Non-pigmented ciliary epithelial cell (primary cell): ENCODE measurements at places on chromosomes 2 and 18.

DNA sequence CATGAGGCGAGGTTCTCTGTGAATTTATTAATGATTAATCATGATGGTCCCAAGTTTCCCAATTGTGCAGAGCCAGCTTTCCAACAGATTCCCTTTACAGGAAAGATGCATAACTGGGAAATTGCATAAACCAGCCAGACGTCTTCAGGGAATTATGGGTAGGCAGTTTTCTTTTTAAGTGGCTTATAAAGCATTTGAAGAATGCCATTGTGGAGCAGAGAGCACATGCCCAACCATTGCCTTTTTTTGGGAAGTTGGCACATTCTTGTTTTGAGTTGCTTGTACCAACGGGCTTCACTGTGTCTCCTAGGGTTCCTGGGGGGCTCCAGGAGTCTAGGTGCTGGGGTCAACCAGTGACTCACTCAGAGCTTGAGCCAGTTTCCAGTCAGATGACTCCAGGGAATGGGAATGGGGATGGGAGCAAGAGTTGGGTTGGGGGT, 231.7 kb upstream of the FOSL2 start:
- no peak for DNase-seq

GRCh38 chr2:102130647-102130991, 11.9 kb upstream of the IL1R1 start:
- no peak for DNase-seq

DNA sequence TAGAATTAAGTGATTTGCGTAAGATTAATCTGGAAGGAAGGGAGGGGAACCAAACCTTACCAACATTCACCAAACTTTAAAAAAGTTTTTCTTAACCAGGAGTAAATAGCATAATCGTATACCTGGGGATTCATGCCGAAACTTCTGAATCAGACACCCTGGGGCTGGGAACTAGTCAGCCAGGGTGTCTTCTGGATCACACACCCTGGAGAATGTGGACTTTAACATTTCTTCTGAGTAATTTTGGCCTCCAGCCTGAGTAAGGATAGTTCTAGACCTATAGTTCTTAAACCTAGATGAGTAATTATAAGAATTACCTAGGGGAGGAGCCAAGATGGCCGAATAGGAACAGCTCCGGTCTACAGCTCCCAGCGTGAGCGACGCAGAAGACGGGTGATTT, 44.1 kb upstream of the MEIS1 start:
- DNase-seq, result no peak

DNA sequence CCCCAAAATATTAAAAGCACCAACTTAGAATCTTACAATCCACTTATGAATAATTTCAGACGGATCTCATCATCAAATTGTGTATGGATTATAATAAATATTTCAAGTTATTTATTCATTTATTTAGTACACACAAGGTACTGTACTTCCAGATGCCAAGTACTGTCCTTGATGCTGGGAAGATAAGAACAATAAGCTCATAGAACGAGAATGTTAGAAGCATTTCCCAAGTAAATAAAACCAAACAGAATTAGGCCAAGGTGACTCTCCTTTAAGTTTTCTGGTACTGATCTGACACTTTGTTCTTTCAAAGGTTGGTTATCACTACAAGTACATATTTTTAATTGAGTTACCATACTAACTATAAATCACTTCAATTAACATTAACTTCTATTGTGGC, 416.1 kb upstream of the ETAA1 start:
- DNase-seq, result no peak

GRCh38 chr2:8021921-8022320, 659.9 kb upstream of the ID2 start:
- DNase-seq, result no peak

- DNase-seq, result no peak
Measured at GRCh38 chr2:180508458-180508857, 471.9 kb upstream of the UBE2E3 start.

- no peak for DNase-seq
Measured at GRCh38 chr2:62423883-62424458, 82.0 kb downstream of the TMEM17 start.

DNA sequence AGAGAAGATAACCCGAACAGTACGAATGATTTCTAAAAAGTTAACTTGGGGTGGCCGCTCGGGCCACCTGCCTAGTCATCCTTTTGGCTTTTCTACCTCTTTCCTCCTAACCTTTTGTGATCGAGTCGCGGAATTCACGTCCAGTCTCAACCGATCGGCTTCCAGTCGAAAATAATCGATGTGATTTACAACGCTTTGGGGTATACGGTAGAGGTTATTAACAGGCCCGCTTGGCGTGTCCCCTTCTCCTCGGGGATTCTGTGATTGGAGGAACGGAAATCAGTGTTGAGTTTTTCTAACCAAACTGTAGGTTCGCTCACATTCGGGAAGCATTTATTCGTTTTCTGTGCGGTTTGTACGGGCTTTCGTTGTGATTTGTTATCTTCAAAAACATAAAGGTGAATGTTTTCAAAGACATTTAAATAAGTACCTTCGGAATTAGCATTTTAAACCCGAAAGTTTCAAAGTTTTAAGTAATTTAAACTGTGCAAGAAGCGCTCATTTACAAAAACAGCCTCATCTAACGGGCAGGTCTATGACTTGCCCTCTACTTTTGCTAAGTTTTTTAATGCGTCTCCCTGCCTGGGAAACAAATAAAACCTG, 588 bp upstream of the FOXI3 start:
- DNase-seq, result no peak

- DNase-seq, result no peak
Measured at GRCh38 chr2:7044253-7045250, 127.3 kb downstream of the RNF144A start.

DNA sequence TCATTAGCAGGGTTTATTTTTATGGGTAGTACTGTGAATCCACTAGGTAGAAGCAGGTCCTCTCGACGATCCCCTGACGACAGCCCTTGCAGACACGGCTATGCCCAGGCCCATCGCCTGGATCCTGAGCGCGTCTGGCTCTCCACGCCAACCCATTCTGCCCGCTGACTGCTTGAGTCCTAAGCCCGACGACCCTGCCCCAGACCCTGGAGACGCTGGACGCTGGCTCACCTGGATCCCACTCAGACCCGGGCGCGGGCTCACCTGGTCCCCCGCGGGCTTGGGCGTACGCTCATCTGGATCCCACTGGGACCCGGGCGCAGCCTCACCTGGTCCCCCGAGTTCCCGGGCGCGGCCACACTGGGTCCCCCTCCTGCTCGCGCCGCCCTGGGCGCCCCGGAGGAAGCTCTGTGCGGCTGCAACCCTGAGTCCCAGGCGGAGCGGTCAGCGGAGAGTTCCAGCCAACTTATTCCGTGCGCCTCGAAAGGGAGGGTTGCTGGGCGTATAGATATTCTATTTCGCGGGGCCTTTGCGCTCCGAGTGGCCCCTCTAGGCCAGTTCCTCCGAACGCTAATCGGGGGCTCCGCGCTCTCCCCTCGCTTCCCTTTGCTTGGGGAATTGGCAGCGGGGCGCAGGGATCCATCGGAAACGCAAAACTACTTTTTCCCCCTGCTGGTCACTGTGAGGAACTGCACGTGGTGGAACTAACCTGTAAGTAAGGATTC, 22.4 kb upstream of the RMP24 start:
- DNase-seq, result no peak

GRCh38 chr2:27263287-27264252, 723 bp upstream of the SLC30A3 start:
- DNase-seq, result no peak

- no peak for DNase-seq
Measured at GRCh38 chr2:15744820-15745219, 153.2 kb downstream of the DDX1 start.

- no peak for DNase-seq
Measured at GRCh38 chr18:57965246-57965645, 78.8 kb upstream of the NEDD4L start.

DNA sequence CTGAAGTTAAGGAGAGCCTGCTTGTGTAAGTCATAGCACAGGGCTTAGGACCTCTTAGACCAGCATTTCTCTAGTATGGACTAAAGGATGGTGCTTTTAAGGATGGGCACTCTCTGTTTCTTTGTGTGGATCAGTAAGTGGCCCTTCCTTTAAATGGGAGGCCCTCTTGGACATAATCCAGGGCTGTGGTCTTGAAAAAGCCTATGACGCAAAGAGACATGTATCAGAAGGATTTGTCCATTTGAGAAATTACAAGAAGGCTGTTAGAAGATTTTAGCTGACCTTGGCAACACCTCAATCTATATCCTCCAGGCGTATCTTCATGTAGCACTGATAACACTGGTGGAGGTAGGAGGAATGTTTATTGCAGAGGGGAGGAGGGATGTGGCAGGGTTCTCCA, 79.2 kb downstream of the PRPF40A start:
- no peak for DNase-seq

DNA sequence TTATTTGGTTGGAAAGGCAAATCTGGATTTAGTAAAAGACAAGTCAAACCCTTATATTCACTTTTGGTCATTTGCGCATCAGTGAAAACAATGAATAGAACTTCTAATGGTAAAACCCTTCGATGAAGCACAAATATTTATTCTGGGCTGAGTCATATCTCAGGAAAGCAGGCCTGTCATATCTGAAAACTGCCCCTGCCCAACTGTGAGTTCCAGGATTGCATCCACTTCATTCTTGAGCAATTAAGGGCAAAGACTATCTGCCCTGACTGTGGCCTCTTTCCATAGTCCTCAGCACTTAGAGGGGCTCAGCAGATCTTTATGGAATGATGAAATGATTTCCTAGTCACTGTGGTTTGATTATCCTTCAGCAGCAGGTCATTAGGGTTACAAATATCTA, 795.2 kb upstream of the ID2 start:
- DNase-seq, result no peak

DNA sequence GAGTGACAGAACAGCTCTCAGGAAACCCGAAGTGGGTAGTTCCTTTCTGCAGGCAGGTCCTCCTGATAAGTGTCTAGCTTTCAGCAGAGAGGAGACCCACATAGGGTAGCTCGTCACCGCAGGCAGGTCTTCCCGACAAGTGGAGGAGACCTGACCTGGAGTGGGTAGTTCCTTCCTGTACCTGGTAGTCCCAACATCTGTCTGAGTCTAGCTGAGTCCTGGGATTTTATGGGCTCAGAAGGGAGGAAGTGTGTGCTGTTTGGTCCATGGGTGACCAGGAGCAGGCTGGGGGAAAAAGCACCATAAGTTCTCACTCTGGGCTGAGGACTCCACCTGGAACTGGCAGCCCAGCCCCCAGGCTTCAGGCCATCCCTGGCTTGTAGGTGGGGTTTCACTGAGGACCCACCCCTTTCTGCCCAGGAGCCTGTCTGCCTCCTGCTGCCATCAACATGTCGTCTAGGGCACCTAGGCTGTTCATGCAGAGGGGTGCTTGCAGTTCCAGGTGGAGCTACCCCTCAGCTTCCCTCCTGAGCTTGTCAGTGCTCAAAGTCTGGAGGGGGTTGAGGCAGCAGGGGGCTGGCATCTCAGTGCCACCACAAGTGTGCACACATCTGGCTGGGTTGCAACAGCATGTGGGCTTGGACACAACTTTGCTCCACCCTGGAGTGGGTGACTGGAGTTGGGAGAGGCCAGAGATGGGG, 9.4 kb downstream of the DYSF start:
- no peak for DNase-seq

- no peak for DNase-seq
Measured at GRCh38 chr2:143550500-143550899, 421.3 kb downstream of the ARHGAP15 start.

- peak; percentile 65 for DNase-seq
Measured at GRCh38 chr2:66481100-66481549, 46.2 kb downstream of the MEIS1 start.

DNA sequence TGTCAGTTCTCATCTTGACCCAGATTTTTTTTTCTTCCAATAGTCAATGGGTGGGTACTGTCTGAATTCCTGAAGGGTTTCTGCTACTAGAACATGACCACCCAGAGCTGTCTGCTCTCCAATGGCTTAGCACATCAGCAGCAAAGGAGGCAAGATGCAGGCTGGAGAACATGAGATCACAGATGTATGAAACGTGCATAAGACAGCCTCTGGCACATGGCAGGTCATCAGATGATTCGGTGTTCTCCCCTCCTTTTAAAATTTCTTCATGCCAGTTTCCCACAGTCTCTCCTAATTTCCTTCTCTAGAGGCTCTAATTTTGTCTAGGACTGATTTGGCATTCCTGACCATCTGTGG, 359.3 kb upstream of the TNP1 start:
- no peak for DNase-seq

DNA sequence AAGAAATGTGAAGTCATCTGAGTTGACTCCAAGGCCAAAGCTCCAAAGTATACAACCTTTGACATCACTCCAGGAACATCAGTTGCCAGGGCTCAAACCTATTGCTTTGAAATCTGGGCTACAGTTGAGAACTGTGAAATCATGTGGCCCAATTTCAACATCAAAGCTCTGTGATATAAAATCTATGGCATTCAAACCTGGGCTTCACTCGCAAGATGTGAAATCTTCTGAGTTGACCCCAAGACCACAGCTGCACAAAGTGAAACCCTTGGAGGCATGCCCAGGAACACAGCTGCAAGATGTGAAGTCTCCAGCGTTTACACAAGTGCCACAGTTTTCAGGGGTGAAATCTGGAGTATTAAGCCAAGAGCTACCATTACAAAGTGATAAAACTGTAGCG, 9.4 kb upstream of the ZNF512 start:
- DNase-seq, result peak; percentile 37

GRCh38 chr2:239236043-239236807, 164.6 kb downstream of the HDAC4 start:
- DNase-seq, result no peak

GRCh38 chr2:224971214-224971613, 71.1 kb downstream of the DOCK10 start:
- no peak for DNase-seq

DNA sequence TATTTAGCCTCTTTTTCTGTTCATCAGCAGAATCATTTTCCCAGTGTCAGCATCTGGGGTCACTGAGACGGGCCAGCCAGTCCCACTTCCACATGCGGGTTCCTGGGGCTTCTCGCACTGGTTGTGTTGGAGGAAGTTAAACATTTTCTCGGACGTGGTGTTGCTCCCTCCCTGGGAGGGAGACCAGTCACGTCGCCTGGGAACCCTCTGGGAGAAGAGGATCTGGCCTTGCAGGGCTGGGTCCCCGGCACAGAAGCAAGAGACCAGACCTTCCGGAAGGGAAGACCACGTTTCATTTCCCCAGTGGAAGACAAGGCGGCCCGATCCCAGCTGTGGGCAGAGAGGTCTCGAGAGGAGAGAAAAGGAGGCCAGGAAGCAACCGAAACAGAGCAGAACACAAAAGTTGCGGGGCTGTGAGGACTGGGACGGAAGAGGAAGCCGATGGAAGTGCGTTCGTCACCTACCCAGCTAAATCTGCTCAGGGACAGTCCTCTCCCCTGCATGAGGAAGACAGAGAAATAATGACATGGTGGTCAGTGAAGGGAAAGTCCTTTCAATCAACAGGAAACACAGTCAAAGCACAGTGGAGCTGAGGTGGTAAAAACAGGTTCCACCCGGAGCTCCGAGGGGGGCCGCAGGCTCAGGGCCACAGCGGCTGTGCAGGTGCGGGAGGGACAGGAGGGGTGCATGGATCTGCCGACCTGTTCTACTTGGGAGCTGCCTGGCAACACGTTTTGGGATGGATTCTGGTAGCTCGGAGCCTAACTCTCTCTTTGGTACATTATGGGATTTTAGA, 144.4 kb downstream of the MBP start:
- no peak for DNase-seq

- DNase-seq, result no peak
Measured at GRCh38 chr2:68974251-68974650, at the start of gene GKN1. Gene GKN1 (plus strand): TSS chr2:68974636. CDS start chr2:68974678, 42 bp downstream.

- DNase-seq, result no peak
Measured at GRCh38 chr2:9974343-9974742, 22.9 kb downstream of the GRHL1 start.

- no peak for DNase-seq
Measured at GRCh38 chr2:86065512-86065911, 40.2 kb downstream of the POLR1A start.
